ENCODE measurements at places on chromosomes 7 and 10. TPM values are rescaled to one million over a fixed set of nuclear protein-coding genes. Genes with fewer than 3 reads are reported as not detected.

Gene FAM25G
- polyA plus RNA-seq, result not detected

Gene HOXA6
- not detected for polyA plus RNA-seq

Gene SFXN2
- 10.6 TPM for polyA plus RNA-seq

DNA sequence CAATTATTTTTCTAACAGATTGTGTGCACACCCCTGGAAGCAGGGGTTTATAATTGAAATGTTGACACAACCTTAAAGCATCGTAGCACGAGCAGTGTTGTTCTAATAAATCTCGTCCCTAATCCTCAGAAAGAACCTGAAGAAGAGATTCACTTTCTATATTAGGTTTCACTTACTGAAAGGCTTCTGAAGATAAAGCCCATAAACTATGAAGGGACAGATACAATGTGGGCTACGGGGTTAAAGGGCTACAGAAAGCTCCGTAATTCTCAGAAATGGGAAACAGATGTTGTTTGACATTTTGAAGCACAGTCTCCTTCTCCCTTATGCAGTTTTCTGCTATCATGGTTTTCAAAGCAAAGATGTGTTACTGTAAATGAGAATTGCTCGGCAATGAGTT is 479.6 kb downstream of the GATA3 start:
- H3K36me3 ChIP-seq, result no peaks in the 10 kb centered on the region
- peak; percentile 30 for DNase-seq
- no peak overlapping the region for H3K27ac ChIP-seq
- no peaks in the 10 kb centered on the region for H3K4me1 ChIP-seq
- no peak overlapping the region for H3K4me3 ChIP-seq
- H3K27me3 ChIP-seq, result no peaks in the 10 kb centered on the region

Gene TFR2
- polyA plus RNA-seq, result 0.32 TPM

DNA sequence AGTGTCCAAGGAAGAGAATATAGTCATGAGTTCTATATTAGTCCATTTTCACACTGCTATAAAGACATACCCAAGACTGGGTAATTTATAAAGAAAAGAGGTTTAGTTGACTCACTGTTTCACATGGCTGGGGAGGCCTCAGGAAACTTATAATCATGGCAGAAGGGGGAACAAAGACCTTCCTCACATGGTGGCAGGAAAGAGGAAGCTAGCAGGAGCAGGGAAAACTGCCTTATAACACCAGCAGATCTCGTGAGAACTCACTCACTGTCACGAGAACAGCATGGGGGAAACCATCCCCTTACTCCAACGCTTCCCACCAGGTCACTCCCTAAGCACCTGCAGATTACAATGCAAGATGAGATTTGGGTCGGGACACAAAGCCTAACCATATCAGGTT is 139.0 kb upstream of the ZNF438 start:
- no peak overlapping the region for H3K27ac ChIP-seq
- no peaks in the 10 kb centered on the region for H3K4me1 ChIP-seq
- H3K27me3 ChIP-seq, result no peaks in the 10 kb centered on the region
- no peaks in the 10 kb centered on the region for H3K36me3 ChIP-seq
- H3K4me3 ChIP-seq, result no peak overlapping the region

DNA sequence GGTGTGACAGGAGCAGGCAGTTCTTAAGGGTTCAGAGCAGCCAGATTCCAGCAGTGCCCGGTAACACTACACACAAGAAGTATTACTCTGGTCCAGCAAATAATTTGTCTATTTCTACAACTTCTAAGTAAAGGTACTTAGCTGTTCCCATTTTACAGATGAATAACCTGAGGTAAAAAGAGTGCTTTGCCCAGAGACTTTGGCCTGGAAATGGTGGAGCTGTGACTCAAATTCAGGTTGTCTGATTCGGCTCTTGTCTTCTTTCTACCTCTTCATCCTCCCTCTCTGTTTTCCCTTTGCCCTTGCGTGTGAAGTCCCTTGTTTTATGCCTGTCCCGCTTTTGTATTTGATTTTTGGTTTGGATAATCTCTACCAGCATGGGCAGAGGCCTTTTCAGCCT is 17.1 kb downstream of the SFRP5 start:
- no peak for DNase-seq
- no peaks in the 10 kb centered on the region for H3K27me3 ChIP-seq
- H3K36me3 ChIP-seq, result peaks cover 33% of the 10 kb centered on the region
- no peak overlapping the region for H3K27ac ChIP-seq
- no peak overlapping the region for H3K4me3 ChIP-seq

GRCh38 chr7:44906965-44907364 is 21.6 kb upstream of the PURB start:
- no peak overlapping the region for H3K4me3 ChIP-seq
- H3K4me1 ChIP-seq, result peaks cover 2% of the 10 kb centered on the region
- H3K27me3 ChIP-seq, result no peaks in the 10 kb centered on the region
- DNase-seq, result no peak

DNA sequence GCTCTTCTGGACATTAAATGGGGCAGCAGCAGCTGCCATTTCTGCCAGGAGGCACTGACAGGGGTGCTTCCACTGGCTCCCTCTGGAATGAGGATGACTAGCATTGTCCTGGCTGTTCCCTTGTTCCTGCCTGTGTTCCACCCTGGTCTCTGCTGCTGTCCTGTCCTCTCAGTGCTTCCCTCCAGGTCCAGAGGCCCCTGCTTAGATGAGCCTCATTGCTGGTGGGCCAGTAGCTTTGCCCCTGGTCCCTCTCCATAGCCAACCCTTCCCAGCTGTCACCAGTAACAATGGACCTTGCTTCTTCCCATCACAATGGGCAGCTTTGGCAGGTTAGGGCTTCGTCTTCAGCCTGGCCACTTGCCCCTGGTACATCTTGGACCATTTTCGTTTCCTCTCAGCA is 561.1 kb downstream of the TCERG1L start:
- peaks cover 16% of the 10 kb centered on the region for H3K4me1 ChIP-seq
- DNase-seq, result no peak
- H3K27me3 ChIP-seq, result no peaks in the 10 kb centered on the region
- no peak overlapping the region for H3K27ac ChIP-seq
- no peaks in the 10 kb centered on the region for H3K36me3 ChIP-seq

- no peaks in the 10 kb centered on the region for H3K4me1 ChIP-seq
- no peak for DNase-seq
- no peak overlapping the region for H3K4me3 ChIP-seq
- H3K36me3 ChIP-seq, result no peaks in the 10 kb centered on the region
- H3K27me3 ChIP-seq, result no peaks in the 10 kb centered on the region
Measured at GRCh38 chr10:46222364-46222935, 64.3 kb upstream of the ANTXRL start.

GRCh38 chr7:89511900-89512299 is 642.4 kb upstream of the STEAP1 start:
- no peaks in the 10 kb centered on the region for H3K27me3 ChIP-seq
- H3K4me3 ChIP-seq, result no peak overlapping the region
- H3K4me1 ChIP-seq, result no peaks in the 10 kb centered on the region
- H3K27ac ChIP-seq, result no peak overlapping the region
- no peak for DNase-seq
- H3K36me3 ChIP-seq, result no peaks in the 10 kb centered on the region

Gene TMEM229A
- polyA plus RNA-seq, result 0.88 TPM

Gene TMEM130
- polyA plus RNA-seq, result 1.2 TPM

Gene IGFBP3
- polyA plus RNA-seq, result 51.2 TPM

DNA sequence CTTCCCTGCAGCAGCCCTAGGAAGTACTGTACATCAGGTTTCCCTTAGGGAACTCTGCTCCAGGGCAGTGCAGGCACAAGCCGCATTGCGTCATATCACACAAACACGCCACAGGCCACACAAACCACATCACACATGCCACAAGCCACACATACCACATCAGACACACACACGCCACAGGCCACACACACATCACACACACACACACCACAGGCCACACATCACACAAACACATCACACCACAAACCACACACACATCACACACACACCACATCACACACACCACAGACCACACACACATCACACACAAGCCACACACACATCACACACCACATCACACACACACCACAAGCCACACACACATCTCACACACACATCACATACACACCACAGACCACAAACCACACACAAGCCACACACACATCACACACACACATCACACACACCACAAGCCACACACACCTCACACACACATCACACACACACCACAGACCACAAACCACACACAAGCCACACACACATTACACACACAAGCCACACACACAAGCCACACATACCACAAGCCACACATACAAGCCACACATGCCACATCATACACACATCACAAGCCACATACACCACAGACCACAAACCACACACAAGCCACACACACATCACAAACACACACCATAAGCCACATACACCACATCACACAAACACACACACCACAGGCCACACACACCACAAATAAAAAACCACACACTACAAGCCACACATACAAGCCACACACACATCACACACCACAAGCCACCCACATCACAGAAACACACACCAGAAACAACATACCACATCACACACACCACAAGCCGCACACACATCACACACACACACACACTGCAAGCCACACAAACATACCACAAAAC is 53.4 kb downstream of the TMEM209 start:
- no peak overlapping the region for H3K27ac ChIP-seq
- no peaks in the 10 kb centered on the region for H3K27me3 ChIP-seq
- no peaks in the 10 kb centered on the region for H3K36me3 ChIP-seq
- no peak overlapping the region for H3K4me3 ChIP-seq
